BE2C (cell line): ENCODE measurements at places on chromosomes 16 and 17.

DNA sequence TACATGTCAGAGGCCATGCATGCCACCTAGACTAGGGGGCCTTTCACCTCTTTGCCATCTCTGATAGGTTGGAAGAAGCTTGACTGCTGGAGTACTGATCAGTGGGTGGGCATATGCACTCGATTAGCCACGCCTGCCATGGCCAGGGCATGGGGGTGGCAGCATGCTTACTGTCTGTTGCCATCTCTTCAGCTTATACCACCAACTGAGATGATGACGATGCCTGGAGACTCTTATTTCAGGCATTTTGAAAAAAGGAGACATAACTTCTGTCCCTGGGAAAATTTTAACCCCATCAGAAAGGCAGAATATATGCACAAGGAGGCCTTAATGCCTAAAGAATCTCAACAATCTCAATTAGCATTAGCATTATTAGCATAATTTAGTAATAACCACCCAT is 60.8 kb downstream of the MSI2 start:
- no peak for DNase-seq

DNA sequence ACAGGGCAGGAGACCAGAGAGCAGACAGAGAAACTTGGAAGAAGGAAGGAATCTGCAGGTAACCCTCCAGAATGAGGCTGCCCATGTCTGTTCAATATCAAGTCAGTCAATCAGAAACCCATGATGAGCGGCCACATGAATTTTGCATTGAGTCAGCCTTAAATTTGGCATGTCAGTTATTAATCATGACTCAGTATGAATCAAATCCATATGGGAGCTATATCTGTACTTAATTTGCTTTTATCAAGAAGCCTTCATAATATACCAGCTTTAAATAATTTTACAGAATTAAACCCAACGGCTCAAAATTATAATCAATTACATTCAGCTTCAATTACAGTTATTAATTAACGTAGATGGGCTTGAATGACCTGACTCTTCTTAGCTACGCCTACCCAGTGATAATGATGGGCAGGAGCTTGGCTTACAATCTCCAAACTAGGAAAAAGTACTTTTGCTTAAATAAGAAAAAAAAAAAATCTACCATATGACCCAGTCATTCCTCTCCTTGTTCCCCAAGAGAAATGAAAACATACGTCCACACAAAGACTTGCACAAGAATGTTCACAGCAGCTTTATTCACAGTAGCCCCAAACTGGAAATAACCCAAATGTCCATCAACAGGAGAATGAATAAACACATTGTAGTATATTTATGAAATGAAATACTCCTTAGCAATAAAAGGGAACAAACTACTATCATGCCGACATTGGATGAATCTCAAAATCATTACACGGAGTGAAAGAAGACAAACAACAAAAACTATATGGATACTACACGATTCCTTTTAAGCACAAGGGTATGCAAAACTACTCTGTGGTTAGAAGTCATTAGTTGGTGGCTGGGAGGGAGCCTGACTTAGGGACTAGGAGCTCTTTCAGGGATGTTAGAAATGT is 48.6 kb downstream of the SLC39A11 start:
- DNase-seq, result peak; percentile 24

DNA sequence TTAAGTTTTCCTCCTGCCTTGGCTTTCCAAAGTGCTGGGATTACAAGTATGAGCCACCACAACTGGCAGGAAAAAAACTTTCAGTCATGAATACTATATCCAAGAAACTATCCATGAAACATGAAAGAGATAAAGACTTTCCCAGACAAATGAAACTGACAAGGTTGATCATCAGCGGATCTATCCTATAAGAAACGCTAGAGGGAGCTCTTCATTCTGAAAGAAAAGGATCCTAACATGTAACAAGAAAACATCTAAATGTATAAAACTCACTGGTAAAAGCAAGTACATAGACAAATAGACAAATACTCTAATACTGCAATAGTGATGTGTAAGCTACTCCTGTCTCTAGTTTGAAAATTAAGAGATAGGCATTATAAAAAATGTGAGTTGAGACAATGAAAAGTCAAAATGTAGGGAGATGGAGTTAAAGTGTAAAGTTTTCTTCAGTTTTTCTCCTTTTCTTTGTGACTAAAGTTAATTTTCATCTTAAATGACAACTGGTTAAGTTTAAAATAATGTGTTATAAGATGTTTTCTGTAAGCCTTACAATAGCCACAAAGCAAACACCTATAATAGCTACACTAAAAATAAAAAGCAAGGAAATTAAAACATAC is 79.6 kb upstream of the TEKT1 start:
- DNase-seq, result no peak

DNA sequence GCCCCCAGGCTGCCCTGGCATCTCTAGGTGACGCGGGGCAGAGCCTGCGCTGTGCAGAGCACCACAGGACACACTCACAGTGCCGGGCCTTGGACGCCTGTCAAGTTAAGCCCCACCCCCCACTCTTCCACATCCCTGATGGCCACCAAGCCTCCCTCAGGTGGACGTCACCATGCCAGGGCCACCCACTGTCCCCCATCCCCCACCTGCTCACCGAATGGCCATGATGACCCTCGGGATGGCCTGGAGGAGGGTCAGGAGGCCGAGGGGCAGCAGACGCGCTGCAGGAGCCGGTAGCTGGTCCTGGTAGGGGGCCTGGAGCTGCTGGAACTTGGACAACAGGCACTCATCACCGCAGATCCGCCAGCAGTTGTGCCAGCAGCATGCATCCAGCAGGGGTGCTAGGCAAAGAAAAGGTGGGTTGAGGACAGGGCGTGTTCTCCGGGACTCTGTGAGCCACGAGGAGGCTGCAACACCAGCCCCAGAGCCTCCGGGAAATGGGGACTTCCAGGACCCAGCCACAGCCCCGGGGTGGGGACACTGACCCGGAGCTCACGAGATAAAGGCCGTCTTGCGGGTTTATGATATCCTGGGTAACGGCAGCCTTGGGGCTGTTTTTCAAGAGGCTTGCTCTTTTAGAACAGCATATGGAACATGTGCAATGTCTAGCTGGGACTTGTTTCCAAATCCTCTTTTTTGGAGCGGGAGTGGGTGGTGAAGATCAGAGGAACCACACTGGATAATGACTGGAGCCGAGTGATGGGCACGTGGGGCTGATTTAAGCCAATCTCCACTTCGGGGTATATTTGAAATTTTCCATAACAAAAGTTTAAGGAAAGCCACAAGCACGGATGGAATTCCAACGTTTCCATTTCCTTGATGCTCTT is 11.4 kb downstream of the C16orf95 start:
- peak; percentile 66 for DNase-seq

DNA sequence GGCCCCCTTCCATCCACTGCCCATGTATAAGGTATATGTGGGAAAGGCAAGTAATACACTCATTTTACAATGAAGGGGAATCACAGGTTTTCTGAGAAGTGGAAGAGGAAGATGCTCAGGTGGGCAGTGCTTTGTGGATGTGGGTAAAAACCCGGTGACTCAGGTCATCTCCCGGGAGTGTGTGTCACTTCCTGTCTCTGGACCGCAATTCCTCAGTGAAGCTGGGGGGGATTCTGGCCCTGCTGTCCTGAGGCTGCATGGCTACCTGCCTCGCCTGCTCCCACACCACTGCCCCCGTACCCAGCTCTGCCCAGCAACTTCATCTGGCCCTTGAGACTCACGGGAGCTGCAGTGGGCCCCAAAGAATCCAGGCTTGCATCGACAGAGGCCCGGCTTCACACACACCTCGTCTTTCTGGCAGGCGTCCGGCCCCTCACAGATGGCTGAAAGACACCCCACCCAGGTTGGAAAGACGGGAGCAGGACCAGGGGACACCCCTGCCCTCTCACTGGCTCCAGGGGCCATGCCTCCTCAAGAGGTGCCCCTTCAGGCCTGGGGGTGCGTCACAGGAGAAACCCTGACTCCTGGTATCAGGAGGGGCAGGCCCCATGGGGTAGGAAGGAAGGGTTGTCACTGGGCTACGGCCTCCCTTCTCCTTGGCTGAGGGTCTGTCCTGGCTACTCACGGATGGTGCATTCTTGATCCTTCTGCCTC is 882 bp downstream of the SCARF1 start:
- DNase-seq, result no peak

GRCh38 chr17:28896884-28897768 is at the start of gene FLOT2:
FLOT2 (minus strand) TSS chr17:28897733; CDS start chr17:28897574, 159 bp downstream.
- DNase-seq, result peak; percentile 66

DNA sequence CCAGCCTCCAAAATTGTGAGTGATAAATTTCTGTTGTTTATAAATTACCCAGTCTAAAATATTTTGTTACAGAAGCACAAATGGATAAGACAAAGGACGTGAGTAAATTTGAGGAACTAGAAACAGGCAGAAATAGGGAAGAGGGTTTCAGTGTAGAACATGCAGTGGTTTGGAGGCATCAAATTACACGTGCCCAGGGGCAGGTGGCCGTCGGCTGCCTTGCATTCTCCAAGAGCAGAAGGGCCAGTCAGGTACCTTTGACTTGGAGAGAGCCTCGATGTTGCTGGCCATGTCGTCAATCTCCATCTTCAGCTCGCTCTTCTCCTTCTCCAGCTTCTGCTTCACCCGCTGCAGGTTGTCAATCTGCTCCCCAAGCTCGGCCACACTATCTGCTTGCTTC is 54.3 kb downstream of the MYH13 start:
- no peak for DNase-seq

GRCh38 chr17:69500911-69501429 is 86.5 kb downstream of the MAP2K6 start:
- DNase-seq, result no peak

- DNase-seq, result no peak
These were observed 17.2 kb downstream of the RARA start for GRCh38 chr17:40326014-40326831.

DNA sequence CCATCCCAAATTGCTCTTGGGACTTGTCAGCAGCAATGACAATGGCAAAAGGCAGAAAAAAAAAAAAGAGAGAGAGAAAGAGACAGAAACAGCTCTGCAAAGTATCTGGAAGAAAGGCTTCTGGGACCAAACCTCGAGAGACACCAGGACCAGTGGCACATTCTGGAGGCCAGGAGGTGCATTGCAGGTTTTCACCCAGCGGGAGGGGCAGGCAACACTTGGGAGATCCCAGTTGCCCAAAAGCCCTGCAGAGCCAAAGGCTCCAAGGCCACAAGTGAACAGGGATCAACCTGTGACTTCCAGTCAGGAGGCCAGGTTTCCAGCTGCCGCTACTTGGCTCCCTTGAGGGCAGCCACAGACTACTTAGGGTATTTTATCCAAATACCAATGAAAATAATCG is 110.8 kb upstream of the CDH5 start:
- DNase-seq, result no peak

DNA sequence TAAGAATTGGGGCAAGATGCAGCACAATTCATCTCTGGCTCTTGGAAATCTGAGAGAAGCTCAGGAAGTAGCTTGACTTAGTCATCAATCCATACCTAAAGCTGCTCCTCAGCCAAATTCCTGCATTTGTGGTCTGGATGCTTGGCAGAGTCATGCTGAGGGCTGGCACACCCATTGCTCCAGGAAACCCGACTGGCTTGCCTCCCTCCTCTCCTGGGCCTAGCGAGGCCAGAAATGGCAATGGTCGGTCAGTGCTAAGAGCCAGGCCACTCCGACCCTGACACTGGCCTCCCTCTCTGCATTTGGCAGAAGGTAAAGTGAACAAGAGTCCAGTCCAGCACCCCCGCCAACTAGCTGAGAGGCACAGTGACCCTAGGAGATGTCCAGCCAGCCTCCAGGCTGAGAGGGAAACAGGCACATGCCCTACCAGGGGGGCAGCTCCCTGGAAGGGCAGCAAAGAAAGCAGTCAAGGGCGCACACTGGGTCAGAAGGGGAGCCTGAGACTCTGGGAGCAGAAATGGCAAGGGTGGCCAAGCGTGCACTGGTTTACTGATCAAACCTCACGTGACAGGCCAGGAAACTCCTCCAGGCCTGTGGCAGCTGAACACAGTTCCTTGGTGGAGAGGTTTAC is 10.0 kb downstream of the POLDIP2 start:
- no peak for DNase-seq

GRCh38 chr17:4032245-4032644 is 68.0 kb upstream of the ATP2A3 start:
- DNase-seq, result no peak
